ENCODE measurements at places on chromosomes 12 and 14.

GRCh38 chr12:25322918-25323531, 72.3 kb upstream of the KRAS start:
- DNase-seq = no peak

DNA sequence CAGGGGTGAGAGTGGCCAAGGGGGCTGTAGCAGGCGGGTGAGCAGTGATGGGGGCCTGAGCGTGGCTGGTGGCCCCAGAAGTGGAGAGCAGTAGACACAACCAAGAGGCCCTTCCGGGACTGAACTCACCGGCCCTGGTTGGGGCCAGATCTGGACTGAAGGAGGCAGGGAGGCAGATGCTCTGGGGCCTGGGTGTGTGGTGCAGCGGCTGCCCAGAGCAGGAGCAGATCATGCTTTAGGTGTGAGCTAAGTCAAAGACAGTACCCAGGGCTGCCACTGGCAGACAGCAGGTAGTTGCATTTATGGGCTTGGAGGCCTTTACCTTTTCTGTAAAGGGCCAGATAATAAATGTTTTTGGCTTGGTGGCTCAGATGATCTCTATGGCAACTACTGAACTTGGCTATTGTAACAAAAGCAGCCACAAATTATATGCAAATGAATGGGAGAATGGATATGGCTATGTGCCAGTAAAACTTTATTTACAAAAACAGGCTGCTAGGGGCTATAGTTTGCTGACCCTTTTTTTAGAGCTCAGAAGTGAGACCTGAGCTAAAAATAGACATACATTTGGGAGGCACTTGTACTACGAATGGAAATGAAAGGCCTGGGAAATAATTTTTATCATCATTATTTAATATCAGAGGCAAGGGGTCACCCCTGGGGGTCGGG, 25.6 kb downstream of the SETD1B start:
- no peak for DNase-seq

DNA sequence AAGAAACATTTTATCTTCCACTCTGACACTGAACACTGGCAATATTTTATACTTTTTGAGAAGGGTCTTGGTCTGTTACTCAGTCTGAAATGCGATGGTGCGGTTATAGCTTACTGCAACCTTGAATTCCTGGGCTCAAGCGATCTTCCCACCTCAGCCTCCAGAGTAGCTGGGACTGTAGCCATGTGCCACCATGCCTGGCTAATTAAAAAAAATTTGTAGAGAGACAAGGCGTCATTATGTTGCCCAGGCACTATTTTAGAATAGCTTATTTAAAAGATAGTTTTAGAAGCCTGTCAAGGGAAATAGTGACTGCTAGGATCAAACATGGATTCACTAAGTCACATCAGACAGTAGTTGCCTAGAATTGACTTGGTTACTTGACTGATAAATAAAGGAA, 5.9 kb downstream of the ERC1 start:
- DNase-seq = no peak

GRCh38 chr12:78035901-78036606, 205.4 kb downstream of the NAV3 start:
- DNase-seq = no peak

- no peak for DNase-seq
These were observed 211.6 kb downstream of the SLC6A15 start for GRCh38 chr12:84701041-84701440.

DNA sequence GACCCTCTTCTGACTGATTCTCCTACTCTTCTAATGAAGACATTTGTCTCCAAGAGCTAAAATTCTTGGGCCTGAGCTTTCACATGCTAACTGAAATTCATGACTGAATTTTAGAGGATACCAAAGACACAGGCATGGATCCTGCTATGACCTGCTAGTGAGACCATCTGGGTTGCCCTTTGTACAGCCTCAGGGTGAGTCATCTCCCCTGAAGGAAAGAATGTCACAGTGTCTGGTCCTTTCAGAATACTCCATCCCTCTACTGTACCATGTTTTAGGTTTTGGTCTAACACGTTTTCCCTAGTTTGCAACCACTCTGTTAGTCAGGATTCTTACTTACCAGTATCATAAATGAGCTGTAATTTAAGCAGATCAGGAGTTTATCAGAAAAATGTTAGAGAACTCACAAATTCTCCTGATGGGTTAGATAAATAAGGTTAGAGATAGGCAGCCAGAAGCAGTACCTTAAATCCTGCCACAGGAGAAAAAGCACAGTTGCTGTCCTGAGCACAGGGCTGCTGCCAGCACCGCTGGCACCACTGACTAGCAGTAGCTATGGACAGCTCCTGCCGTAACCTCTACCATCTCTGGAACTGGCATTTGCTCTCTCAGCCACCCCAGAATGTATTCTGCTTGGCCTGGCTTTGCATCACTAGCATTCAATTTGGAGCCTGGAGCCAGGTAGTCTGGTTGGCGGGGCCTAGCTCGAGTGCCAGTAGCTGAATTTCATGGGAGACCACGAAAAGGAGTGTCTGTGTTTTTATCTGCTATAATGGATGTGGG, 127.6 kb downstream of the ANO6 start:
- no peak for DNase-seq

DNA sequence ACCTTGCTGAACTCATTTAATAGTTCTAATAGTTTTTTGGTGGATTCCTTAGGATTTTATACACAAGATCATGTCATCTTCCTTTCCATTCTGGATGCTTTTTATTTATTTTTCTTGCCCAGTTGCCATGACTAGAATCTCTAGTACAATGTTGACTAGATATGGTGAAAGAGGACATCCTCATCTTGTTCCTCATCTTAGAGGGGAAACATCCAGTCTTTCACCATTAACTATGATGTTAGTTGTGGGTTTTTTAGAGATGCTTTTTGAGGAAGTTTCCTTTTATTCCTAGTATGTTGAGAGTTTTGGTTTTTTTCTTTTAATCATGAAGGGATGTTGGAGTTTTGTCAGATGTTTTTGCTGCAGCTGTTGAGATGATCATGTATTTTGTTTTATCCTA, 8.7 kb downstream of the ANKRD13A start:
- DNase-seq = no peak

GRCh38 chr12:49703647-49704137, 3.5 kb downstream of the FMNL3 start:
- DNase-seq = peak; percentile 50

DNA sequence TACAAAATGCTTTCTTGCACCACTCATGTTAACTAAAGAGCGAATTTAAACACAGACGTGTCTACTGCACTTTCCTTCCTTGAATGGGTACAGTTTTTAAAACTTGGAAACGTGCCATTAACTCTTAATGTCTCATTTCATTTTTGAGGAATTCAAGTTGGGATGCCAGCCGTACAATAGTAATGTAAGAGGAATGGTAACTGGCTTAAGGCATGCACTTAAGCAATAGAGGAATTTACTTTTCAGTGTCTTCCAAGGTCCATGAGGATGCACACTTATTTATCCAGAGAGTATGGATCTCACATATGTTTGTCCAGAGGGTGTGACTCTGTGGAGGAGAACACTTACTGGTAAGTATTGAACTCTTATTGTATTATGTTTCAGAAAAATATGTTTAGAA, 52.9 kb downstream of the PPP4R4 start:
- DNase-seq = no peak

GRCh38 chr12:76252031-76252430, 96.2 kb downstream of the BBS10 start:
- DNase-seq = no peak

- DNase-seq = no peak
These were observed 5.1 kb downstream of the RNF10 start for GRCh38 chr12:120539303-120539702.

DNA sequence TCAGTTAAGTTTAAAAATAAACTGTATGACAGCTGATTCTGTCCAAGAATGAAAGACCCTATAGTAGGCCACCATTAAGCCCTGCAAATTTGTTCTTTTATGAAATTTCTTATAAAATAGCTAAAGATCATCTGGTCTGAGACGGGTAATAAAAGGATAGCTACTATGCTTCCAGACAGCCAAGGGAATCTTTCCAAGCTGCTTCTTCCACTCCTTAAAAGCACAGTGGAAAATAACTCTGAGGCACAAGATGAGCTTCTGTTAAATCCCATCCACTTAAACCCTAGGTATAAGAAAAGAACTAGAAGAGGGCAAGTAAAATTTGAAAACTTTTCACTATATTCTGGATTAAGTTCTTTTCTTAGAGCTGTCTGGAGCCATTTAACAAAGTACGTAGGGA, 194.3 kb downstream of the CAPZA3 start:
- no peak for DNase-seq

GRCh38 chr14:77022236-77022852, 6.2 kb downstream of the IRF2BPL start:
- DNase-seq = no peak

DNA sequence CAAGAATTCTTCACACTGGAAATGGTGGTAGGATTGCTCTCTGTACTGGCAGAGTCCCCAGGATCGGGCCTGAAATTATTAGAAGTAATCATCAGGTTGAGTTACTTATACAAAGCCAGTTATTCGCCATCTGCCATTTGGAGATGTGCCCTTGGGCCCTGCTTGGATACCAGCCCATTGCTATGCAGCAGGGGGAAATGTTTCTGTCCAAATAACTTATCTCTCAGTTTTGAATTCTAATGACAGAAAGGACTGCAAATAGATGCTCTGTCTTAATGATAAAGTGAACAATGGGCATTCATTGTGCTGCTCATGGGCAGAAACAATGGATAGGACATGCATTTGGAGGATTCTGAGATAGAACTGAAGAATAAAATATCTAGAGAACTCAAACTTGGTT, 139.1 kb upstream of the PELI2 start:
- no peak for DNase-seq

GRCh38 chr14:29671034-29671433, 256.6 kb downstream of the PRKD1 start:
- DNase-seq = no peak

- no peak for DNase-seq
These were observed 17.4 kb downstream of the FOXN4 start for GRCh38 chr12:109291521-109292341.

- no peak for DNase-seq
These were observed 46.5 kb downstream of the CCER1 start for GRCh38 chr12:90908465-90908864.

DNA sequence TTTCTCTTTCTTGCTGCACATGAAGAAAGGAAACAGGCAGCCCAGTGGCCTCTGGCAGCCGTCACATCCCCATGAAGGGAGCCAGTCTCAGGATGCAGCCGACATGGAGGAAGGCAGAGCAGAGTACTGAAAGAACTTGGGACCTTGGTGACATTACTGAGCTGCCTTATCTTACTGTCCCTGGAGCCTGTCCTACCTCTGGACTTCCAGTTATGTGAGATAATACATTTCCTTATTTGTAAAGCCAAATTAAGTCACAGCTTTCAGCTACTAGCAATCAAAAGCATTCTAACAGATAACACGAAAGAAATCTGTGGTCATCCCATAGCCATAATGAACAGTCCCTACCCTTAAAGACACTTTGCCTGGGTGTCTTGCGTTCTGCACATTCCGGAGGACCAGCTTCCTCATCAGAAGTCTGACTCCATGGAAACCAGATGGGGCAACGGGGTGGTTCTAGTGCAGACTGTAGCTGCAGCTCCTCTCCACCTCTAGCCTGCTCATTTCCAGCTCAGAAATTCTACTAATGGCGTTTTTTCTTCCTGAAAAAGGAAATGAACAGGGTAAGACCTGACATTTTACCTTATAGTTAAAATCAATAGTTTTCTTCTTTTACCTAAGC, 7.8 kb upstream of the EGLN3 start:
- no peak for DNase-seq

GRCh38 chr12:131829791-131830334, 1.7 kb downstream of the MMP17 start:
- DNase-seq = no peak

- DNase-seq = no peak
These were observed 99.7 kb downstream of the RFLNA start for GRCh38 chr12:124394462-124395128.

- no peak for DNase-seq
These were observed 62.6 kb upstream of the NTF3 start for GRCh38 chr12:5369298-5369697.

DNA sequence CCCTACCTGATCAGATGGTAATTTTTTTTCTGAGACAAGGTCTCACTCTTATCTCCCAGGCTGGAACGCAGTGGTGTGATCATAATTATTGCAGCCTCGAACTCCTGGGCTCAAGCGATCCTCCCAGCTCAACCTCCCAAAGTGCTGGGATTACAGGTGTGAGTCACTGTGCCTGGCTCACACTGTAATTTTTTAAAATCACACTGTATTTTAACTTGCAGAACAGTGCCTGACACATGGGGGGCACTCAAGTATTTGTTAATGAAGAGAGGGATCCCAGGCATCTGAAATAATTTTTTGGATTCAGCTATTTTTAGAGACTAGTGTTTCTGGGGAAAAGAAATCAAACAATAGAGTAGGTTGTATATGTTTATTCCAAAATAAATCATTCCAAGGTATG, 21.7 kb downstream of the LIMA1 start:
- no peak for DNase-seq

DNA sequence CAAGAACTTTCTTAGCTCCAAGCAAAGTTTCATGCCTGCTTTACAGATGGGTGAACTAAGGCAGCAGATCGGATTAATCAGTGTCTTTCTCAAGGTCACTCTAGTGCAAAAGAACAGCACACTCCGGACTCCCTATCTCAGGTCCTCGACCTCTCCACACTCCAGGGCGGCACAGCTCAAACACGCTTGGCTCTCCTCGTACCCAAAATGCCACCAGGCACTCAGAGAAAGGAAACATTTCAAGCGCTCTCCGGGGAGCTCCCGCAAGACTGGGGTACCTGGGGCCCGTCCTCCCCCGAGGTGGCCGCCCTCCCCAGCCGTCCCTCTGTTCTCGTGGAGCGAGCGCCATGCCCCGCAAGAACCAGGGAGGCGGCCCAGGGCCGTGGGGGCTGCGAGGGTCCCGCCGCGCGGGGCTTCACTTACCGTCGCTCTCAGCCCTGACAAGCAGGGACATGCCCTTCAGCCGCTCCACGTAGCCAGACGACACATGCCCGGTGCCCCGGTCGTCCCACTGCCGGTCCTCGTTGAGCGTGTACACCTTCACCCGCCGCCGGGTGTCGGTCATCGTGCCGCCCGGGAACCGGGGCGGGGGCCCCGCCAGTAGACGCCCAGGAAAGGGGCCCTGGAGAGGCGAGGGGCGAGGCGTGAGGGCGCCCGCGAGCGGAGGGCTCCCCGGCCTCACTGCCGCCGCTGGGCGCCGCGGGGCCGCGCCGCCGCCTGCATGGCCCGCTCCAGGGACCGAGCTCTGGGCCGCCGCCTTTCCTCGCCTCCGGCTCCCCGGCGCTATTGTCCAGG, 830 bp downstream of the PPP4R3A start:
- peak; percentile 62 for DNase-seq

DNA sequence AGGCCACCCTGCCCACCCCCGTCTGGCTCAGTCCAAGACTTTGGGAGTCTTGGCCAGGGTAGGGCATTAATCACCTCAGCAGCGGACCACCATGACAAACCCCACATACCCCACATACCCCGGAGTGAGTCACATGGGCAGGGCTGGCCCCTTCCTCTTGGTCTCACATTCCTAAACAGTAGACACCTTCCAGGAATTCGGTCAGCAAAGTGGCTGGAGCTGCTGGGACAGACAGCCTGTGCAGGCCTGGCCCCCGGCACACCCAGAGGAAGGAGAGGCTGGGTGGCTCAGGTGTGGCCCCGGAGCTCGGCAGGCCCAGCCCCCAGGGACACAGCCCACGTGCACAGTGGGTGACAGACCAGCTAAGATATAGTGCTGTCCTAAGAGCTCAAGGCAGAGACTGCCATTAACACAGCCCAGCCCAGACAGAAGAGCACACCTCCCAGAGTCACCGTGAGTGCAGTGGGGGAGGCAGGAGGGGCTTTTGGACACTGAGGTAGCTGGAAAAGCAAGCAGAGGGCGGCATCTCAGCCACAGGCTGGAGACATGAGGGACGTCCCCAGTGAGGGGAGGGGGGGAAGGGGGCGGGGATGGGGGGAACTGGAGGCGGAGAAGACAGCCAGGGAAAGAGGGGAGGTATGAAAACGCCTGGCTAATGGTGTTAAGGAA, 24.0 kb downstream of the CCDC85C start:
- DNase-seq = peak; percentile 88
